ENCODE measurements at places on chromosomes 16 and 17.

DNA sequence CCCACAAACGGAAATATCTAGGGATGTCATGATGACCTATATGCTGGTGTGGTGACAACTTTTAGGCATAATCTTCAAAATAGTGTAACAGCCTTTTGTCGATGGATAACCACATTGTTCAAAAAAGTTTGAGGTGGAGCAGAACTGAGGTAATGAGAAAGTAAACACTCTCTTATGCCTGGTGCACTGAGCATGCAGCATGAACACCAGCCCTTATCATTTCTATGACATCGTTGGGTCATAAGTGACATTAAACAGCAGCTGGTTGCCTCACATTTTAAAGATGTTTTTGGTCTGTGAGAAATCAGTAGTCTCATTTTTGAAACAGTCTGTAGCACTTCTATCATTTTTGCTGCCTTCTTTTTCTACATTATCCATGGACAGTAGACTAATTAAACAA is 1.8 kb downstream of the KRT23 start:
- no peak for DNase-seq

DNA sequence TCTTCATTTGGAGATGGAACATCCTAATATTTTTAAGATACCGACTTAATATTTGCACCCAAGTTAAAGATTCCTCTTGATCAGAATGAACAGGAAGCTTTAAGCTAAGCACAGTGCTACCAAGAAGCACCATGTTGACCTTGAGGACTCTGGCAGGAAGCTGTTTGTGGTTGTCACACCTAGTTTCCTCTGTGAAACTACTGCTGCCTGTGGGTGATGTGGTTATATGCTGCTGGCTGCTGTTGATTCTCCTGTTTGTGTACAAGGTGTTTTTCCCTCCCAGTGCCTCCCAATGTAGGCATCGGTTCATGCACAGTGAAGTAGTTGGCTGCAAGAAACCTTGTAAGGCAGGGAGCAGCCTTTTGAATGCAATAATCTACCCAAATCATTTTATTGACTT is 23.4 kb downstream of the RBL2 start:
- DNase-seq, result peak; percentile 94

GRCh38 chr16:1899641-1900451 is 18.4 kb downstream of the HS3ST6 start:
- peak; percentile 82 for DNase-seq

DNA sequence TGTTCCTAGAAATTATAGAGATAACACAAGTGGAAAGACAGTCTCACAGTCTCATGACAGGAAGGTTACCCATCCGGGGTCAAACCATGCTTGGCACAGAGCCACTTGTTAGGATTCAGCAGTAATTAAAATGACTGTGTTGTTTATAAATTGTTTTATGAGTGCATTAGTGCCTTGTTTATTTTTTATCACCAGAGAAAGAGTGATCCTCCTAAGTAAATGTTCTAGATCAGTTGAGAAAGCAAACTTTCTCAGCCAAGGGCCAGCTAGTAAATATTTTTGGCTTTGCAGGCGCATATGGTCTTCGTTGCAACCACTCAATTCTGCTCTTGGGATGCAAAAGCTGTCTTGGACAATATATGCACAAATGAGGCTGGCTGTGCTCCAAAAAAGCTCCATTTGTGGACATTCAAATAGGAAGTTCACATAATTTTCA is 253.9 kb upstream of the CACNG5 start:
- DNase-seq, result no peak

DNA sequence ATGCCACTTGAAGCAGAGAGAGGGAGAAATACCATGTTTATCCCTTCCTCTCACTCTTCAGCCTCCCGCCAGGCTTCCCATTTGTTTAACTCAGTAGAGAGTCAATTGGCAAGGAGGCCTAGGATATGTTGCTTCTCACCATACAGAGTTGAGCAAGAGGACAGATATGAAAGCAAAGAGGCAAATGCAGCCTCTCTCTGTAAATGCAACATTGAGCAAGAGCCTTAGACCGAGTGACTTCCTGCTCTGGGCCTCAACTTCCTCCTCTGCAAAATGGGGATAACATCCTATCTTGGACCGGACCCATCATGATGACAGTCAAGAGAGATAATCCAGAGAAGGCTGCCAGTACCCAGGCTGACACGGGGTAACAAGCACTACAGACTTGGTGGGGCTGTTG is 36.8 kb downstream of the SOCS1 start:
- DNase-seq, result no peak

DNA sequence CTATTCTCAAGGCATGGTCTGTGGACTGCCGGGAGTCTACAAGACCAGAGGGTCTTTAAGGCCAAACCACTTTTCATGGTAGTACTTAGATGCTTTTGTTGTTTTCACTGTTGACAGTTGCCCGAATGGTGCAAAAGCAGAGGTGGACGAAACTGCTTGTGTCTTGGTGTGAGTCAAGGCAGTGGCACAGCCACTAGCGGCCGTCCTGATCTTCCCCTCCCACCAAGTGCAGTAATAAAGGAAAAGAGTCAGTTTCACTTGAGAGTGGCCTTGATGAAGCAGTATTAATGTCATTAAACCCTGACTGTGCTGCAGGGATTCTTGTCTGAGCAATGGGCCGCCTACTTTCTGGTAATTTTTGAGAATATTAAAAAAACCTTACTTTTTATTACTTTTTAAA is 109.1 kb downstream of the PRKCA start:
- no peak for DNase-seq

DNA sequence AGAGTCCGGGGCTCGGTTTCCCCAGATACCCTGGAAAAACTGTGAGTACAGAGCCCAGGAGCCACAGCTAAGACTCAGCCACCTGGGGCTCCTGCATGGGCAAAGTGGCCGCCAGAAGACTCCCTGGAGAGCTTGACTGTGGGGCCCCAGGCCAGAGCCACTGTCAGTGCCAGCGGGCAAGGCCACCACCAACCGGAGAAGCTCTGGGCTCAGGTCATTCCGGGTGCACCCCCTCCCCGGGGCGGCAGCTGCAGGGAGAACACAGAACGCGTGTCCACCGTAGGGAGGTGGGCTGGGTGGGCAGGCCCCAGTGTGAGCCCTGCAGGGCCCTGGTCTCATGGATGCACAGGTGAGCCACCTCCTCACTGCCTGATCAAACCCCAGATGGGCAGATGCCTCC is 22.3 kb upstream of the RBFOX3 start:
- no peak for DNase-seq

DNA sequence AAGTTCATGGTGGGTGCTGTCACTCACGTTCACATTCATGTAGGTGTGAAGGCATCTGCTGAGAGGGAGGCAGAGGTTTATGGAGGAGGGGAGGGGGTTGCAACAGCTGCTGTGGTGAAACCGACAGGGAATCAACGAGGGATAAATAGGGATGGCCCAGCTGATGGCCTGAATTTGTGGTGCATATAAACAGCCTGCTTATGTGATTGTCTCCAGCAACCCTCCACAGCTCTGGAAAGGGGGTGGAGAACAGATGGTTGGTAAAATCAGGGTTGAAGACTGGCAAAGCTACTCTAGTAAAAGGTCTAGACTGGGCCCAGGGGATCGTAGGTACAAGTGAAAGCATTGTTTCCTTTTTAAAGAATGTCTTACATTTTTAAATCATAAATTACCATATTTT is 53.7 kb downstream of the IQCK start:
- no peak for DNase-seq

DNA sequence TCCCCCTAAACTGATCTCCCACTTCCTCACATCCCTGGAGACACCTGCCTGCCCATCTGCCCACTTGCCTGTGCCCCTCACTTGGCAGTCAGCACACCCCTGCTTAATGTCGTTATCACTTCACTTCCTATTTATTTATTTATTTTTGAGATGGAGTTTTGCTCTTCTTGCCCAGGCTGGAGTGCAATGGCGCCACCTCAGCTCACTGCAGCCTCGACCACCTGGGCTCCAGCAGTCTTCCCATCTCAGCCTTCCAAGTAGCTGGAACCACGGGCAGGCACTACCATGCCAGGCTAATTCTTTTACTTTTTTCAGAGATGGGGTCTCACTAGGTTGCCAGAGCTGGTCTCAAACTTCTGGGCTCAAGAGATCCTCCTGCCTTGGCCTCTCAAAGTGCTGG is 23.5 kb upstream of the PHOSPHO1 start:
- DNase-seq, result no peak

- DNase-seq, result no peak
Observed at GRCh38 chr16:57643147-57643874, 14.9 kb downstream of the ADGRG1 start.

GRCh38 chr17:34720760-34721159 is 141.4 kb downstream of the TMEM132E start:
- DNase-seq, result no peak

DNA sequence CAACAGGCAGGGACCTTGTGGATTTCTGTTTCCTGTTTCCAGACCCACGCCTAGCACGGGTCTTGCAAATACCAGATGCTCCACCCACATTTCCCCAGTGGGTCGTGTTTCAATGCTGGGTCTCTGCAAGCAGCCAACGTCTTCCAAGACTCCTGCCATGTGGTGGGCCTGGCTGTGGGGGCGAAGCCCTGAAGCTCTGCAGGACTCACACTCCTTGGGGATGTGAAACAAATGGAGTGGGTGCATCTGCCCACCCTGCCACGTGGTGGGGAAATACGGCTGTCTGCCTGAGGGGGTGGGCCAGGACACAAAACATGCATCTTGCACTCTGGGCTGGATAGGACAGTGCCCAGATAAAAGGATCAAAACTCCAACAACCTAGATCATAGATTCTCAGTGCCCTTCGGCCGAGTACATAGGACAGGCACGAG is 32.6 kb downstream of the FA2H start:
- no peak for DNase-seq

DNA sequence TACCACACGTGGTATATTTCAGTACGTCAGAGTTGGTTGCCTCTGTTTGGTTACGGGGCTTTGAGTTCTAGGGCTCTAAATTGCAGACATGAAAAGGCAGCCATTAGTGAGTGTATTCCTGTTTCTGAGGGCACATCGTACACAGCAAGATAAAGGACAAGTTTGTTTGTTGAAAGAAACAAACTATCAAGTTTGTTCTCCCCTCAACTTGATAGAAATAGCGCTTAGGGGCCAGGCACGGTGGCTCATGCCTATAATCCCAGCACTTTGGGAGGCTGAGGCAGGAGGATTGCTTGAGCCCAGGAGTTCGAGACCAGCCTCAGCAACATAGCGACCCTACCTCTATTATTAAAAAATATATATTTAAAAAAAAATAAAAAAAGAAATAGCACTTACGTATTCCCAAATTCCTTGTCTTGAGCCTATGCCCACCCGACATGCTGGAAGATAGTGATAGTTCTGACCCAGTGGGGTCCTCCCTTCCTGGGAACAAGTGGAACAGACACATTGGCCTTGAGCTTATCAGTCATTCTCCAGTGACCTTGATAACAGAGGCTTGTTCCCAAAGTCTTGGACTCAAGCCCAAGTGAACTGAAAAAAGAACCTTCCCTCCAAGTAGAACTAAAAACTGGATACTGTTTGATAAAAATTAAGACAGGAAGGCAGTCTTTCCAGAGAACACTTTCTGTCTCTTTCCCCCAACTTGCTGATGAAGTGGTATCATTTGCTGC is 139.9 kb upstream of the CACNG3 start:
- DNase-seq, result no peak

DNA sequence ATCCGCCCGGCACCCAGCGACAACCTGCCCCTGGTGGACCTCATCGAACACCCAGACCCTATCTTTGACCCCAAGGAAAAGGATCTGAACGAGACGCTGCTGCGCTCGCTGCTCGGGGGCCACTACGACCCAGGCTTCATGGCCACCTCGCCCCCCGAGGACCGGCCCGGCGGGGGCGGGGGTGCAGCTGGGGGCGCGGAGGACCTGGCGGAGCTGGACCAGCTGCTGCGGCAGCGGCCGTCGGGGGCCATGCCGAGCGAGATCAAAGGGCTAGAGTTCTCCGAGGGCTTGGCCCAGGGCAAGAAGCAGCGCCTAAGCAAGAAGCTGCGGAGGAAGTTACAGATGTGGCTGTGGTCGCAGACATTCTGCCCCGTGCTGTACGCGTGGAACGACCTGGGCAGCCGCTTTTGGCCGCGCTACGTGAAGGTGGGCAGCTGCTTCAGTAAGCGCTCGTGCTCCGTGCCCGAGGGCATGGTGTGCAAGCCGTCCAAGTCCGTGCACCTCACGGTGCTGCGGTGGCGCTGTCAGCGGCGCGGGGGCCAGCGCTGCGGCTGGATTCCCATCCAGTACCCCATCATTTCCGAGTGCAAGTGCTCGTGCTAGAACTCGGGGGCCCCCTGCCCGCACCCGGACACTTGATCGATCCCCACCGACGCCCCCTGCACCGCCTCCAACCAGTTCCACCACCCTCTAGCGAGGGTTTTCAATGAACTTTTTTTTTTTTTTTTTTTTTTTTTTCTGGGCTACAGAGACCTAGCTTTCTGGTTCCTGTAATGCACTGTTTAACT is 1.0 kb downstream of the NOG start:
- DNase-seq, result peak; percentile 50

DNA sequence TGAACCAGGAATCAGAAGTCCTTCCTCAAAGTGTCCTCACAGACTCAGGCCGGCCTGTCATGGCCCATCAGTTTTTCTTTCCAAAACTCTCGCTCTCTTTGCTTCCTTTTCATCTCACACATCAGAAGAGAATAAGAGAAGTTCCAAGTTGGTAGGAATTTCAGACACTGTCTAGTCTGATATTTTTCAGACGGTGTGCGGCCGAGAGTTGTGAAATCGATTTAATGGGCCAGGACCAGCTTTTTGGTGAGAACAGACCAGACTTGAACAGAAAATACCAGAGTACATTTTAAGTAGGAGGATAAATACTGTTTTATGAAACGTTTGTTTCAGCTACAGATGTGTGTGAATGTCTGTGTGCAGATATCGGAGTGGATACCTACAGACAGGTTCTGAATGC is 24.8 kb upstream of the RCVRN start:
- no peak for DNase-seq

- DNase-seq, result no peak
Observed at GRCh38 chr17:1003972-1004768, 7.2 kb downstream of the TIMM22 start.

DNA sequence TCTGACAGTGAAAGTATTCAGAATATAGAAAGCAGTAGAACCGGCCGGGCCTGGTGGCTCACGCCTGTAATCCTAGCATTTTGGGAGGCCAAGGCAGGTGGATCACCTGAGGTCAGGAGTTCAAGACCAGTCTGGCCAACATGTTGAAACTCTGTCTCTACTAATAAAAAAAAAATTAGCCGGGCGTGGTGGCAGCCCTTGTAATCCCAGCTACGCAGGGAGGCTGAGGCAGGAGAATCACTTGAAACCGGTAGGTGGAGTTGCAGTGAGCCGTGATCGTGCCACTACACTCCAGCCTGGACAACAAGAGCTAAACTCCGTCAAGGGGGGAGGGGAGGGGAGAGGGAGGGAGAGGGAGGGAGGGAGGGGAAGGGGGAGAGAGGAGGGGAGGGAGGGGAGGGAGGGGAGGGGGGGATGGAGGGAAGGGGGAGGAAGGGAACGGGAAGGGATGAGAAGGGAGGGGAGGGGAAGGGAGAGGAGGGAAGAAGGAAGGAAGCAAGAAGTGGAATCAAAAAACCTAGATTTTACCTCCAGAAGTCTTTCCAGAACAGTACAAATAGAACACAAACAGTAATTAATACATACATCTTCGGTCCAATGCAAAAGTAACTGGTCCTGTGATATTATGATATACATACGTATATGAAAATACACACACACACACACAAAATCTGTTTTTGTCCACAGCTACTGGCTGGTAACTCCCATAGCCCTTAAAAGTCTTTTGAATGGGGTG is 10.9 kb upstream of the NT5C start:
- no peak for DNase-seq
